Endothelial cell of coronary artery (primary cell): ENCODE measurements at places on chromosomes 7 and 10. TPM values are rescaled to one million over a fixed set of nuclear protein-coding genes. Genes with fewer than 3 reads are reported as not detected.

Gene COL26A1
- not detected in 2 replicates for total RNA-seq

Gene CALHM3
- not detected in 2 replicates for total RNA-seq

Gene RBM20
- total RNA-seq, result 0.09 and 0.27 TPM in 2 replicates

Gene ACTL6B
- total RNA-seq, result not detected in 2 replicates

Gene TMEM270
- not detected in 2 replicates for total RNA-seq

Gene SPDYE5
- not detected in 2 replicates for total RNA-seq

Gene OIT3
- 0.09 TPM in 2 replicates for total RNA-seq

Gene ADK
- 22.3 and 35.0 TPM in 2 replicates for total RNA-seq

Gene CPN1
- total RNA-seq, result not detected in 2 replicates

Gene LIPN
- not detected in 2 replicates for total RNA-seq

Gene TAS2R4
- total RNA-seq, result 0.85 and 0.90 TPM in 2 replicates

Gene RPEL1
- total RNA-seq, result under 0.01 TPM in 1 of 2 replicates, not detected in the other

Gene FFAR4
- total RNA-seq, result not detected in 2 replicates

Gene TFR2
- 0.18 and 0.19 TPM in 2 replicates for total RNA-seq

Gene TMEM60
- total RNA-seq, result 8.0 and 9.8 TPM in 2 replicates

Gene MBLAC1
- total RNA-seq, result 1.7 and 2.2 TPM in 2 replicates

Gene LBX1
- total RNA-seq, result not detected in 2 replicates

Gene IDI2
- not detected in 2 replicates for total RNA-seq

Gene SAMD9
- total RNA-seq, result 10.7 and 16.0 TPM in 2 replicates

Gene MCM10
- 5.1 and 14.1 TPM in 2 replicates for total RNA-seq

Gene SLC18A2
- total RNA-seq, result not detected in 2 replicates

Gene PTN
- 0.27 and 0.56 TPM in 2 replicates for total RNA-seq

Gene NODAL
- total RNA-seq, result not detected in 2 replicates

Gene OR2A42
- total RNA-seq, result 0.09 TPM in 1 of 2 replicates, not detected in the other

Gene PROSER2
- 4.0 and 5.0 TPM in 2 replicates for total RNA-seq

Gene CALHM1
- total RNA-seq, result not detected in 2 replicates

Gene LIPM
- not detected in 2 replicates for total RNA-seq

Gene NPC1L1
- not detected in 2 replicates for total RNA-seq

Gene LRGUK
- under 0.01 and 0.18 TPM in 2 replicates for total RNA-seq

Gene PLEKHS1
- total RNA-seq, result not detected in 2 replicates

Gene CYP2C19
- not detected in 2 replicates for total RNA-seq
